ENCODE measurements at places on chromosomes 7 and 10.

DNA sequence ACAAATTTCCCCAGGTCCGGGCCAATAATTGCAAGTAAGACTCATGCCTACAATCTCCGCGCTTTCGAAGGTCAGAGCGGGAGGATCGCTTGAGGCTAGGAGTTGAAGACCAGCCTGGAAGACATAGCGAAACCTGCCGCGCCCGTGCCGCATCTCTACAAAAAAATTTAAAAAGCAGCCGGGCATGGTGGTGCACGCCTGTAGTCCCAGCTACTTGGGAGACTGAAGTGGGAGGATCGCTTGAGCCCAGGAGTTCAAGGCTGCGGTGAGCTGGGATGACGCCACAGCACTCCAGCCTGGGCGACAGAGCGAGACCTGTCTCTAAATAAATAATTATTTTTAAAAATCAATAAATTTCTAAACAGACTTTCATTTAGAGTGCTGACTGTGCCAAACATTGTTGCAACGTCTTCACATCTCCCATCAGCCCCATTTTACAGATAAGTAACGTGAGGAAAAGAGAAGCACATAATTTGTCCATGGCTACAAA lies 494 bp upstream of the CFAP43 start:
- no peak for DNase-seq

DNA sequence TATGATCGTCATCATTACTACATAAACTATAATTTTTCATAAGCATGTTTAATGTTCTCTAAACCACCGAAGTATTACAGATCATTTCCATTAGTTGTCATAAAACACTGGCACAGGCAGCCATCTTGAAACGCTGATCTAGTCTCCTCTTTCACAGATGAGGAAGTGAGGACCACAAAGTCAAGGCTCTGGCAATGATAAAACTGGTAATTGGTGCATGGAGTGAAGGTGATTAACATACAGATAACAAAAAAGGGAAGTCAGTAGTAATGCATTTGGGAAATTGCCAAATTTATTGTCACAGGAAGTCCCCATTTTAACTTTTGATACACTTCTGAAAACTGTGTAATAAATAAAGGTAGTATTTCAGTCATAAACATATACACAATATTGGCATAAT lies 49.3 kb downstream of the FBXL13 start:
- no peak for DNase-seq

DNA sequence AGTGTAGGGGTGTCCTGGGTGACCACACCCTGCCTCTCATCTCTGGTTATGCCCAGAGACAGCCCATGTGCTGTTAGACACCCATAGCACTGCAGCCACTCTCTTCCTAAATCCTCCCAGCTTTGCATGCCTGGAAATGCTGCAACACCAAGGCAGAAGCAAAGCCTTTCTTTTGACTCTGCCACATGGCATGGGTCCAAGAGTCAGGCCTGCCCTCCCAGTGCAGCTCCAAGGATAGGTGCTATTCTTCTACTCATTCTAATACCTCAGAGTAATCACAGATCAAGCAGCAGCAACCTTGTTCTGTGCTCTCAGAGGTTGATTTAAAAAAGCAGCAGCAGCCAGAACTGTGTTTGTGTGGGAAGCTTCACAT lies 23.4 kb downstream of the FRMPD2 start:
- no peak for DNase-seq

DNA sequence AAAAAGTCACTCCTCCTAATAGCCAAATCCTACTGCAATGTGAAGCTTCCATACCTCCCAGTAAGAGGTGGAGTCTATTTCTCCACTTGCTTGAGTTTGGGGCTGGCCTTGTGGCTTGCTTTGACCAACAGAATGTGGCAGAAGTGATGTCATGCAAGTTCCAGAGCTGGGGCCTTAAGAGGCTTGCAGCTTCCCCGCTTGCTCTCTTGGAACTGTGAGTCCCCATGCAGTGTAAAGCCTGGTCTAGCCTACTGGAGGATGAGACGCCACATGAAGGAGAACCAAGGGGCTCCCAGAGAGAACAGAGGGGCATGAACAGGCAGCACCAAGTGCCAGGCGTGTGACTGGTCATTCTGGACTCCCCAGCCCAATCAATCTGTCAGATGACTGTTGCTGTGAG lies 58.6 kb upstream of the OPALIN start:
- no peak for DNase-seq

All from NCI-H1417 treated with DMSO at 0.1 percent for 48 hours (cell line).